ENCODE measurements at places on chromosomes 7 and 10.

DNA sequence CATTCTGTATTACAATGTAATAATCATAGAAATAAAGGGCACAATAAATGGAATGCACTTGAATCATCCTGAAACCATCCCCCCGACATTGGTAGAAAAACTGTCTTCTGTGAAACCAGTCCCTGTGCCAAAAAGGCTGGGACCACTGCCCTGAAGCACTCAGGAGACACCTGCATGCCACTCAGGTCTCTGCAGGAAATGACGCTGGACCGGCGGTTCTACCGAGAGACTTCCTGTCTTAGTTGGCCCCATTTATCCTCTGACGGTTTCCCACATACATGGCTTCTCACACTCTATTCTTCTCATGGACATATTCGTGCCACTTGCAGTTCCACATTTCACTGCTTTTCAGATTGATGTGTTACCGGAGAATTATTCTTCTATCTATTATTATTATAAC lies 617.5 kb downstream of the SDK1 start:
- no peak for DNase-seq

- DNase-seq, result no peak
Measured at GRCh38 chr7:24743471-24743870, 13.8 kb downstream of the GSDME start.

GRCh38 chr7:22230238-22230637 lies 126.7 kb downstream of the RAPGEF5 start:
- DNase-seq, result no peak

GRCh38 chr7:97043281-97043680 lies 18.6 kb upstream of the DLX5 start:
- DNase-seq, result no peak

DNA sequence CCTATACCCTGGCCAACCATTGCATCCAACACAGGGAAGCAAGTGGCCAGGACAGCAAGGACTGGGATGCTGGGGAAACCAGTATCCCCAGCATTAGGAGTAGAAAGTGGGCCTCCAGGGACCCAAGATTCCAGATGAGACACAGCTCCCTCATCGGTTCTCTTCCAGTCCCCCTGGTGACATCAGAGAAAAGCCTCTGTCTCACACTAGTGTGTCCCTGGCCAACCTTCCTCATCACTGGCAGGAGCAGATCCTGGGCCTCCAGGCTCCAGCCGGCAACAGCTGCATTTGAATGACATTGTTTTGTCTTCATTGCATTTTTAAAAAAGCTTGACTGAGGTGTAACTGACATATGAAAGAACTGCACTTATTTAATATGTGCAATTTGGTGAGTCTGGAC lies 177.3 kb upstream of the LYZL2 start:
- no peak for DNase-seq
